Caki2 (cell line): ENCODE measurements at places on chromosomes 12 and 14.

DNA sequence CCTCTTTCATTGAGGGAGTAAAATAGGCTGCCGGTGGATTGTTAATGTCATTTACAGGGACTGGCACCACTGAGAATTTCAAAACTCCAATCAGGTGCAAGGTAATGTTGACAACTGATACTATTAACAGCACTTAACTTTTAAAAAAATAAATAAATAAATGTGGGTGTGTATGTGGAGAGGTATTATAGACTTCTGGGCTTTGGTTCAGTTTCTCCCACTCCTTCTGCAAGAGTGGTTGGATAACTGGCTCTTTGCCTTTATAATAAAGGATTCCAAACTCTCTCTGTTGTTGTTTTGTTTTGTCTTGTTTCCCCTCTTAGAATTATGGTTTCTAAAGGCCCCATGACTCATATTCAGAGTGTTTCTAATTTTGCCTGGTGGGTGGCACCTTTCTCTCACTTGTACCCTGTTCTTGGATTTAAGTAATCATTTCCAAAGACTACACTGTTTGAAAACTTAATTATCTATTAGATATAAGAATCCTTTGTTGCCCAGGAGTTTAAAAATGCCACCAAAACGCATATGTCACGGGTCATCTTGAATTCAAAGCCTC, 151.6 kb upstream of the ARID2 start:
- DNase-seq = no peak

- peak; percentile 74 for DNase-seq
These were observed 54.9 kb downstream of the SLC6A15 start for GRCh38 chr12:84857525-84858208.

DNA sequence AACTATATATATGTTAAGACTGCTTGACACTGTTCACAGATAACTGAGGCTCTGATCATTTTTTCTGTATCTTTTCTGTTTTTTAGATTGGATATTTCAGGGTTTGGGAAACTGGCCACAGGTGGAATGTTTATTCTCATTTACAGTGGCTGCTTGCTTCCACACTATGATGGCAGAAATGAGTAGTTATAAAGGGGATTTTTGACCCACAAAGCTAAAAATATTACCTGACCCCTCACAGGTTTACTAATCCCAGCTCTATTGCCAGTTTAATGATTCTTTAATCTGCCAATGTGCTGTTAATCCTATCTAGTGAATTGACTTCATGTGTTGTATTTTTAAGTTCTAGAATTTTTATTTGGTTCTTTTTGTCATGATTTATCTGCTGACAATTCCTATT, 29.6 kb downstream of the ACADS start:
- no peak for DNase-seq

- no peak for DNase-seq
These were observed 8.4 kb downstream of the KIF26A start for GRCh38 chr14:104146651-104147345.

- DNase-seq = peak; percentile 10
These were observed 354.4 kb downstream of the MED13L start for GRCh38 chr12:115922952-115923564.

DNA sequence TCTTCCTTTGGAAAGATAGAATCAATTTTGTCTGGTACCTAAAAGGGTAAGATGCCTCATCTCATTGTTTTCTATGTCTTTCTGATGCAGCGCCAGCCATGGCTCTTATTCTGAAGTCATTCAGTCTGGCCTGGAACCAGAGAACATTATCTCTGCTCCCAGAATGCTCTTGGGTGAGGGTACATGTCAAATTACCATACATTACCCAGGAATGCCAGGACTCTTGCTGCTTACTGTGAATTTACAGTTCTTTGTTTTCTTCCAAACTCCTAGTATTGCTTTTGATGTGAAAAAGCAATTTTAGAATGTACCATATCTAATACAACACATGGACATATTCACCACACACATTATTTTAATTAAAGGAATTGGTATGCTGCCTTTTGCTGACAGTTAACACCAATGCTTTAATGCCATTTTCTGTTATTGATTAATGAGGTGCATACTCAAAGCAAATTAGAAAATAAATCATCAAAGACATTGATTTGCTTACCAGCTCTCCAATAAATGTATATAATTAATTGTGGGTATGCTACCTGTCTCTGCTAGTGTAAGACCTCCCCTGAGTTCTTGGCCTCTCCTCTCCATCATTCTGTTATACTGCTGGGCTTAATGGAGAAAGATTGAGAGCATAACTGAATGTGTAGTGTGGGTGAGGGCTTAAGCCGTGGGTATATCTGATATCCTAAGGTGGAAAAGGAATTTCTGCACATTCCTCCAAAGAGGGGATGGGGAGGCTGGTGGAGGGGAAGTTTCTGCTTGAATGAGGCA, 337.7 kb downstream of the C12orf75 start:
- no peak for DNase-seq

DNA sequence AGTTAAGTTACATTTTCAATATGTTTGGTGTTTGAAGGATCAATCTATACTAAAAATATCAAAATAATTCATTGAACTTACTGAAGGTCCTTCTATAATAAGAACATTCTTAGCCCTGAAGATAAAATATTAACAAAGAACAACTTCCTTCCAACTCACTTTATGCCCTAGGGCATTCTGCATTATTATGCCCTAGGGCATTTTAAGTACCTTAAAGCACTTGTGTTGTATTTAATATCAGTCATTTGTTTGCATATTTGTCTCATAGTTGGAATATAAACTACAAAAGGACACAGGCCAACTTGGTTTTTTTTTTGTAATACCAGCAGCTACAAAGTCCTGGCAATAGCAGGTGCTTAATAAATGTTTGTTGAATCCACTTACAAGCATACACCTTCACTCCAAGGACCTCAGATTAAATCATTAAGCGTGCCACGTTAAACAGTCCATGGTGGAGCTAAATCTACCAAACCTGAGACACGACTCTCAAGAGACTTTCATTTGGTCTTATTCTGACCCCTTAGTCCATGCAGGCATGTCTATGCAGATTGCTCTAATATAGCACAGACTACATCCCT, 50.7 kb downstream of the EPS8 start:
- DNase-seq = no peak

GRCh38 chr12:98343002-98343567, 172.3 kb upstream of the TMPO start:
- no peak for DNase-seq

- DNase-seq = peak; percentile 67
These were observed 2.0 kb downstream of the RAN start for GRCh38 chr12:130873825-130874224.

DNA sequence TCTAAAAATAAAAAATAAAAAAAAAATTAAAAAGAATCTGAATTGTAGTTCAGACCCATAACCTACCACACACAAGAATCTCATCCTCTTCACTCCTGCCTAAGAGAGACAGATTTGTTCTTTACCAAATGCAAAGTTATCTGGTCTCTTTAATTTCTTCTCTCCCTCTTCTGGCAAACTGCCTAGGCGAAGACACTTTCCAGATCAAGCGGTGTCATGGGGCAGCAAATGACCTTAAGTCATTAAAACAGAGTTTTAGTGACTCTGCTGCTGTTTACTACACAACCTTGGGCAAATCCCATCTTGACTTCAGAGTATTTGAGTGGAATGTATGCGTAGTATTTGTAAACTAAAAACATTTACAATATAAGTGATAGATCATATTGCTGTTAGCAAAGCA, 60.9 kb upstream of the NID2 start:
- DNase-seq = no peak

GRCh38 chr14:72128629-72129028, 196.4 kb downstream of the RGS6 start:
- no peak for DNase-seq

DNA sequence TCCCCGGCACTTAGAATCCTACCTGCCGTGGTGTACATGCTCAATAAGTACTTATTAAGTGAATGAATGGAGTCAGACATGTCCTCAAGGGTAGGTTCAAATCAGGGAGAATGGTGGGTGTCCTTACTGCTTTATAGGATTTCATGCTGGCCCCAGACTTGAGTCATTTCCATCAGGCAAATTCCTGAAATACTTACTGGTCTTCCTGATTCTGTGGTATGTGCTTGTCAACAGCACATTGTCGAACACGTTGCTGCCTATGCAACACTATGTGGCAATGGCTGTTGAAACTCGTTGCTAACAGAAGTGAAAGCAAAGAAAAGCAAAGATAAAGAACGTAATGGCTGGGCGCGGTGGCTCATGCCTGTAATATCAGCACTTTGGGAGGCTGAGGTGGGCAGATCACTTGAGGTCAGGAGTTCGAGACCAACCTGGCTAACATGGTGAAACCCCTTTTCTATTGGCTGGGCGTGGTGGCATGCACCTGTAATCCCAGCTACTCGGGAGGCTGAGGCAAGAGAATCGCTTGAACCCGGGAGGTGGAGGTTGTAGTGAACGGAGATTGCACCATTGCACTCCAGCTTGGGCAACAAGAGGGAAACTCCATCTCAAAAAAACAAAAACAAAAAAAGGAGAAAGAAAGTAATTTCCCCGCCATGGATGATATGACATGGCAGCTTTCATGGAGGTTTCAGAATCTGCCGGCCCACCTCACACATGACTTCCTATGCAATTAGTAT, 214.9 kb downstream of the ZFP36L1 start:
- DNase-seq = peak; percentile 84

- DNase-seq = no peak
These were observed 78.9 kb downstream of the ADCK1 start for GRCh38 chr14:77878783-77879182.

DNA sequence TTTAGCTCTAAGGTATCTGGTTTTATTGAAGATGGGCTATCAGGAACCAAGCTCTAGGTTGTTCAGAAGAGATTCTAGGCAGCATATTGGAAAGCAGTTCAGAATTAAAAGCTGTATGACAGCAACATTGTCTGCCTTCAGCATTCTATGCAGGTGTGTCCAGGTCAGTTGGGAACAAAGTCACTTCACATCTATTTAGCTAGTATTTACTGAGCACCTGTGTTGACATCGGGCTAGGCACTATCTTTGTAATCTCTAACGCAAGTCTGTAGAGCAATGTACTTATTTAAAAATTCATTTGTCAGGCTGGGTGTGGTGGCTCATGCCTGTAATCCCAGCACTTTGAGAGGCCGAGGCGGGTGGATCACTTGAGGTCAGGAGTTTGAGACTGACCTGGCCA, 6.8 kb upstream of the EID3 start:
- peak; percentile 35 for DNase-seq

GRCh38 chr12:89619764-89620163, 88.9 kb downstream of the ATP2B1 start:
- DNase-seq = no peak

DNA sequence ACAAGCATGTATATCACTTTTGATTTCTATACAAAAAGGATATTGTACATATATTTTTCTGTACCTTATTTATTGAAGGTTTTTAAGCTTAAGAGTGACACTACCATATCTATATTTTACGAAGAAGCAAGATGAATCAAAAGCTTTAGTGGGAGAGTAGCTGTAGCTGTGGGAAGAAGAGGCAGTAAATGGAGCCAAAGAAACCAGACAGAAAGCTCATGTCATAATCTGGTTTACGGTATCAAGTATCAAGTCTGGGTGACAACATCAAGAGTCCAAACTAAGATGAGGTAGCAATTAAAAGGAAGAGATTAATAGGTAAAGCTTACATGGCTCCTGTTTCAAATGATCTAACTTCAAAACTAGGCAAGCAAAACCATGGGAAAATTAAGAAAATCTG, 54.8 kb downstream of the CEP83 start:
- DNase-seq = no peak

GRCh38 chr12:127360580-127360979, 906.4 kb upstream of the TMEM132C start:
- peak; percentile 4 for DNase-seq

DNA sequence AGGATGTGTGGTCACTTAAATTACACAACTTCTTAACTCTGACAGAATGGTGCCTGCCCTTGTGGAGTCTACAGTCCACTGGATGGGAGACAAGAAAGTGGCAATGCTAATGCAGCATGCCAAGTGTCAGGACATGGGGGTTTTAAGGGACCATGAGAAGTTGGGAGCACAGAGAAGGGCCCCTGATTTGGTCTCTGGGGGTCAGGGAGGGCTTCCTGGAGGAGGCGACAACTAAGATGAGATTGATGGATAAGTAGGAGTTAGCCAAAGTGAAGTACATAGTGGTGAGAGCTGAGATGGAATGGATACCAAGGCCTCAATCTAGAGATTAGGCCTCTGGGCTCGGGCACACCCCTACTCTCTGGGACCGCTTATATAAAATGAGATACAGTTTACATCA, 236.7 kb downstream of the CHST11 start:
- DNase-seq = no peak

- DNase-seq = no peak
These were observed 148.8 kb upstream of the ATF7IP start for GRCh38 chr12:14216405-14217294.

DNA sequence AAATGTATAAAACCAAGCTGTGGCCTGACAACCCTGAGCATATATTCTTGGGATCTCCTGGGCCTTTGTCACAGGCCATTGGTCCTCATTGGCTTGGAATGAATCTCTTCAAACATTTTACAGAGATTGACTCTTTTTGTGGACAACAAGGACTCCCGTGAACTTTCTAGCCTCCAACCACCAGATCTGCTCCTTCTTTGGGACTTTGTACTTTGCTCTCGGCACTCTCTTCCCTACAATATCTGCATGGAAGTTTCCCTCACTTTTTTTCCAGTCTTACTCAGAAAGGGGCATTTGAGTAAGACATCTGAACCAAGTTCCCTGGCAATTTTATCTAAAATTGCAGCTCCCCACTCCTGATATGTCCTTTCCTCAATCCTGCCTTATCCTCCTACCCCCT, 158.8 kb downstream of the PHLDA1 start:
- DNase-seq = no peak

DNA sequence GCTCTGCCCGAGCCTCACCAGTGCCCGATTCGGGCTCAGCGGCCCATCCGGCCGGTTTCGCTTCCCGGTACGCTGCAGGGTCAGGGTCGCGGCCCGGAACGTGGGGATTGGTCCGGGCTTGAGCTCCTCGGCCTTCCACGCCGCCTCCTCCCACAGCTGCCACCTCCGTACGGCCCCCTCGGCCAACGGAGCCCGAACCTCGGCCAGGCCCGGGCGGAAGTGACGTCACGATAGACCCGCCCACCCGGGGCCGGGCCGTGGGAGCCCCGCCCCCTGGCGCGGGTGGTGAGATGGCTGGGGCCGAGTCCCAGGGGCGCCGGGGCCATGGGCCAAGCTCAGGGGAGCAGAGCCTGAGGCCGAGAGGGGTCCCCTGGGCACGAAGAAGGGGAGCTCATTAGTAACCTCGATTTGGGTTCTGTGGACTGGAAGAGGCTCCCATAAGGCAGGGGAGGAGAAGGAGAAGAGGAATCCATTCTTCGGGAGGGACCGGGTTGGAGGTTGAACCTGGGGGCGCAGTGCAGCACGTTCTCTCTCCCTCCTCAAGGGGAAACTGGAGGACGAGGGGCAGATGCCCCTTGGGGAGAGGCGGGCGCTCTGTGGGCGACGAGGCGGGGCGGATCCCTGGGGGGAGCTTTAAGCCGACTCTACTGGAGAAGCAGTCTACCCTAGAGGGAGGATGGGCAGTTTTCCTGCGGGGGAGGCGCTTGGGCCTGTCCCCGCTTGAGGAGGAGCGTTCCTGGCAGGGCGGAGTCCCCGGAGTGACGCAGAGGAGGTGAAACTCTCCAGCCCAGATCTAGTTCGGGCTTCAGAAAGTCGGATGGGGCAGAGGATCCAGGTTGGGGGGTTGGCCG, at the start of gene MLF2:
Gene MLF2, minus strand, starts transcription at position 221 of the 851 bp plus-strand sequence. CDS start 807 bp downstream, outside the sequence.
- DNase-seq = peak; percentile 98
